ENCODE measurements at places on chromosomes 3 and 15.

DNA sequence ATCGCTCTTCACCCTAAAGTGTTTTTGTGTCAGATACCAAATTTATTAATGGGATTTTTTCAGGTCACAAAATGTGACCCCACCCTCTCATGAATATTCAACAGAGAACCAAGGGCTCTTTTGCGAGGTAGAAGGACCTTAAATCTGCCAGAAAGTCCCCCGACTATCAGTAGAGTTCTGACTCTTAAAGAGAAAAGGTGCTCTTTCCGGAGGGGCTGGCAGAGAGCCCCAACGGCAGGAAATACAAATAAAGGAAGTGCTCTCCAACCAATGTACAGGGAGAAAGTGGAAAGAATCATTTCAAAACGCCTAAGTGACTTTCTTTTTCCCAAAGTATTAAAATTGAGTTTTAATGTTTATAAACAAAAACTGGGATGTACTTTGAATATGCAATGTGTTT is 517.2 kb downstream of the FOXP1 start:
- no peak for DNase-seq

GRCh38 chr3:117305681-117306080 is 596.1 kb downstream of the TUSC7 start:
- no peak for DNase-seq

GRCh38 chr3:156206157-156206556 is 85.8 kb downstream of the KCNAB1 start:
- DNase-seq: no peak

GRCh38 chr3:53682807-53683206 is 163.4 kb downstream of the CHDH start:
- DNase-seq: no peak

- no peak for DNase-seq
These were observed 242.1 kb upstream of the TLE3 start for GRCh38 chr15:70339571-70340493.

DNA sequence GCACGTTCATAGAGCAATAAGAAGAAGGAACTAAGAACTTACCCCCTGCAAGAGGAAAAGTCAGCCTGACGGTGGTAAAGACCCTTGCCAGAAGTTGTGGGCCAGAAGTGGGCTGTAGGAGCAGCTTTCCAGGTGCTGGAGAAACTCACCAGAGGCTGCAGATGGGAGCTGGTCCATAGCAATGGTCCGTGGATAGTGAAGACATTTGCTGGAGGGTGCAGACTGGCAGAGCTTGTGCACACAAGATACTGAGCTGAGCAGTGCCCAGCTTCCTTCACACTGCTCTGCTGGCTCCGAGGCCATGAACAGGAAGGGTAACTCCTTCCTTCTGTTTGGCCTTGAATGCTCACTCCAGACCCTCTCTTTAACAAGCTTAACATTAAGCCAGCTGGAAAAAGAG is 149.8 kb upstream of the BNIP2 start:
- no peak for DNase-seq

DNA sequence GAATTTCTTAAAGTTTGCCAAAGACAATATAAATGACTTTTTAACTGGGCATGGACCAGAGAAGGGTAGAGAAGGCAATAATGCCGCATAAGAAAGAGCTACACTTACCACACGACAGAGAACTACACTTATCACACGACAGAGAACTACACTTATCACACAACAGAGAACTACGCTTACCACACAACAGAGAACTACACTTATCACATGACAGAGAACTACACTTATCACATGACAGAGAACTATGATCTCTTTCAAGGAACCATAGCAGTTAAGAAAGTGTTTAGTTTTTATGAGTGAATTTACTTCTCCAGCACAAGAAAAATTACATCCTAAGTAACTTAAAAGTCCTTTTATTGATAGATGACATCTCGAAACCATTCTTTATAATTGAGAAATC is 32.0 kb downstream of the DCUN1D1 start:
- no peak for DNase-seq

- peak; percentile 57 for DNase-seq
These were observed 112.8 kb upstream of the ICE2 start for GRCh38 chr15:60591496-60592370.

DNA sequence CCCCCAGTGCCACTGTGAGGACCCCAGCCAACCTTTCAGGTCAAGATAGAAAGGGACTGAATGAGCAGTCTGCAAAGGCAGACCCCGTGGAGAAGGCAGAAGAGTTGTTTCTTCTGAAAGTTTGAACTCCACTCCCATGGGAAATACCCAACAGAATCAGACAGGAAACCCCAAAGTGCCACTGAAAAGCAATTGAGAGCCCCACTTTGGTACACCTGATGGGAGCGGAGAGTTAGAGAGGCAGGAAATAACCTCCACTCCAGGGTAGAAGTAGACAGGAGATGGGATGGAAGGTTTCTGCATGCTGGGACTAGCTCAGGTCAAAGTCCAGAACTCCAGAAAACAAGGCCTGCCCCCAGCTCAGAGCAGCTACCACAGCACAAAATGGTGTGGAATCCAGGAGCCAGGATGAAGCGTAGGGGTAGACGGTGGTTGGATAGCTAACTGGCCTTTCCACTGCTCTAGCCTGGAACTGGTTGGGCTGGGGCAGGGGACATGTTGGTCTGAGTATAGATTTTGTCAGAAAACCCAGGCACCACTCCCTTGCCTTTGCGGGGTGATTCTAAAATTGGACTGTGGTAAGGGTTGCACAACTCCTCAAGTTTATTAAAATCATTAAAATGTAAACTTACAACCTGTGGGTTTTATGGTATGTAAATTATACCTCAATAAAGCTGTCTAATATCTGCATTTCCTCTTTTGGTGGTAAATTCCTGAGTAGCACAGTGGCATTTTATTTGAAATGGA is 1.9 kb upstream of the RAB43 start:
- peak; percentile 65 for DNase-seq

GRCh38 chr3:73094951-73095350 is 33.5 kb downstream of the EBLN2 start:
- no peak for DNase-seq

DNA sequence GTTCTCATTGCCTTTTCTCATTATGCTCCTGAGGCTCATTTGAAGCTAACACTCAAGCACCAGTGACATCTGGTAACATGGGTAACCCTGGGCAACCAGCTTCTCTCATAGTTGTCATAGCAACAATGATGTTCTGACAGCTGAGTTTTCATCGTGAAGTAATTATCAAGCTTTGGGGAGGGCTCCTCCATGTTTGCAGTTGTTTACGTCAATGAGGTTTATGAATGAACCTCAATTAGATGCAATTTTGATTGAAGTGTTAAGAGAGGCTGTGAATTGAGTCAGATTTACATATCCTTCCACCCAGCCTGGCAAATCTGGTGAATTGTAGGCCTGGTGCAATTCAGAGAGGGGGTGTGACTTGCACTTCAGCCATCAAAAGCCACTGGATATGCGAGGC is 119.3 kb upstream of the CHD2 start:
- no peak for DNase-seq

GRCh38 chr3:11651900-11652299 is 8.2 kb upstream of the VGLL4 start:
- DNase-seq: no peak

- DNase-seq: no peak
These were observed 699.1 kb downstream of the MCTP2 start for GRCh38 chr15:94930441-94930840.

- peak; percentile 44 for DNase-seq
These were observed 8.2 kb downstream of the ALG3 start for GRCh38 chr3:184240384-184241140.

GRCh38 chr3:127574880-127575878 is 15.4 kb downstream of the TPRA1 start:
- peak; percentile 93 for DNase-seq

DNA sequence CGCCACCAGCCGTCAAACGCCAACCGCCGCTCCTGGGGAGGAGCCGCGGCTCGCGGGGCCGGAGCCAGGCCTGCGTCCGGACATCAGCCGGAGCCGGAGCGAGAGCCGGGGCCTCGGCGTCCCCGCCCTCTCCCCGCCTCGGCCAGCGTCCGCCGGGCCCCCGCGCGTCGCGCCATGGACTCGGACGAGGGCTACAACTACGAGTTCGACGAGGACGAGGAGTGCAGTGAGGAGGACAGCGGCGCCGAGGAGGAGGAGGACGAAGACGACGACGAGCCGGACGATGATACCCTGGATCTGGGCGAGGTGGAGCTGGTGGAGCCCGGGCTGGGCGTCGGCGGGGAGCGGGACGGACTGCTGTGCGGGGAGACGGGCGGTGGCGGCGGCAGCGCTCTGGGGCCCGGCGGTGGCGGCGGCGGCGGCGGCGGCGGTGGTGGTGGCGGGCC is 359 bp downstream of the ARIH1 start:
- DNase-seq: no peak

DNA sequence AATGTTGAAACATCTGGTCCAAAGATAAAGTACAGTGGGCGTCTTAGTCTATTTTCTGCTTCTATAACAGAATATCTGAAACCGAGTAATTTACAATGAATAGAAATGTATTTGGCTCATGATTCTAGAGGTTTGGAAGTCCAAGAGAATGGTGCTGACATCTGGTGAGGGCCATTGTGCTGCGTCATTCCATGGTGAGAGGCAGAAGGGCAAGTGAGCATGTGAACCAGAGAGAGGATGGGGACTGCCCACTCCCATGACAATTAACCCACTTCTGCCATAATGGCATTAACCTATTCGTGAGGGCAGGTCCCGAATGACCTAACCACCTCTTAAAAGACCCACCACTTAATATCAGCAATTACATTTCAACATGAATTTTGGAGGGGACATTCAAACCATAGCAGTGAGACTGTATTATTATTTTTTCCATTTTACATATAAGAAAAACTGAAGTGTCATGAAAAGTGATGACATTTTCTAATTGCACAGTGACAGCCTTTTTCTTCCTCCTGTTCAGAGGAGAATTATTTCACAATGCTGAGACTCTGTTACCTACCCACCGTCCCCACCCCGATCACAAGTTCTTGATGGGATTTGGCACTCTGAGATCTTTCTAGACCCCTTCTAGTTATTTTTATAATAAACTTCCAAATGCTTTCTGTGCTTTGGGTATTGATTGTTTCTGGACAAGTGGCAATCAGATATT is 238.8 kb downstream of the RPLP1 start:
- DNase-seq: no peak

- no peak for DNase-seq
These were observed 44.6 kb upstream of the LIMD1 start for GRCh38 chr3:45549961-45550360.

GRCh38 chr3:127446756-127447155 is 143.8 kb downstream of the TPRA1 start:
- DNase-seq: no peak

GRCh38 chr3:194034346-194035336 is 101.3 kb upstream of the HES1 start:
- DNase-seq: no peak

DNA sequence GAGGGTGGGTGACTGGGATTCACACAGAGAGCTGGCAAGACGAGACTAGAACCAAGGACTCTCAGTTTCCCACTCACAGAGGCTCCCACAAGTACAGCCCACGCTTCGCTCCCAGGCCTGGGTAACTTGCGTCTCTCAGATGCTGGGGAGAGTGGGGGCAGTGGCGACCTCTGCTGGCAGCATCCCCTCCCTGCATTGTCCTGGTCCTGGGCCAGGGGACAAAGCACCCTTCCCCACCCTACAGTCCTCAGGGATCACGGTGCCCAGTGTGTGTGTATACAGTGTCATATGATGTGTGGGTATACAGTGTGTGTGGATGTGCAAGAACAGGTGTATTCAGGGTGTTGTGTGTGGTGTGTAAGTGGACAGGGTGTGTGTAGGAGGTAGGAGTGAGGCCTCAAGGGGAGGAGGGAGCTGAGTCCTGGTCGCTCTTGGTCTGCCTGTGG is 12.8 kb downstream of the VILL start:
- DNase-seq: peak; percentile 69

DNA sequence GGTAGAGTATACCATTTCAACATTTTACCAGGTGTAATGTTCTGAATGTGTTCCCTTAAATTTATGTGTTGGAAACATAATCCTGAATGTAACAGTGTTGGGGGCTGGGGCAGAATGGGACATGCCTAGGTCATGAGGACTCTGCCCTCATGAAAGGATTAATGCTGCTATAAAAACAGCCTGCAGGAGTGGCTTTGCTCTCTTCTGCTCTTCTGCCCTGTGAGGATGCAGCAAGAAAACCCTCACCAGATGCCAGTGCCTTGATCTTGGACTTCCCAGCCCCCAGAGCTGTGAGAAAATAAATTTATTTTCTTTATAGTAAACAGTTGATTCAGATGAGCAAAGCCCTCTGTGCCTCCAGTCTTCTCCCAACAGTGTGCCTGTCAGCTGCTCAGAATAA is 326.0 kb upstream of the ONECUT1 start:
- DNase-seq: no peak

- DNase-seq: no peak
These were observed 16.5 kb downstream of the UROC1 start for GRCh38 chr3:126501054-126501453.

DNA sequence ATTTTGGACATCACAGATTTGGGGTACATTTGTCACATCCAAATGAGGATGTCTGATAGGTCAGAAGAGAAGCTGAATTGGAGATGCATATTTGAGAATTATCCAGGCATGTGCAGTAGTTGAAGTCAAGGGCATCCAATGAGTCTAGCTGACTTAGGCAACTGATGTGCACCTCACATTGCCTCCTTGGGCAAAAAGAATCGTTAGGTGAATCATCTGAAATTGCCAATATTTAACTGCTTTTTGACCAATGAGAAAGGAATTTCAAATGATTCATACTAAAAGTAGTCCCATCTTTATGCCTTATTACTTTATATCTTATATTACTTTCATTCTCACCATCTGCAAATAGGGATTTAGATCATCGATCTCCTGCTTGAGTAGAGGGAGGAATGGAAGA is 117.7 kb downstream of the CD47 start:
- no peak for DNase-seq

- no peak for DNase-seq
These were observed 5.8 kb downstream of the PRKCD start for GRCh38 chr3:53166781-53167291.

- no peak for DNase-seq
These were observed 1.7 kb upstream of the NME9 start for GRCh38 chr3:138331143-138331894.

- DNase-seq: no peak
These were observed 585.2 kb downstream of the EPHA3 start for GRCh38 chr3:89692601-89693000.

- no peak for DNase-seq
These were observed 51.8 kb downstream of the FMN1 start for GRCh38 chr15:33142708-33143107.

DNA sequence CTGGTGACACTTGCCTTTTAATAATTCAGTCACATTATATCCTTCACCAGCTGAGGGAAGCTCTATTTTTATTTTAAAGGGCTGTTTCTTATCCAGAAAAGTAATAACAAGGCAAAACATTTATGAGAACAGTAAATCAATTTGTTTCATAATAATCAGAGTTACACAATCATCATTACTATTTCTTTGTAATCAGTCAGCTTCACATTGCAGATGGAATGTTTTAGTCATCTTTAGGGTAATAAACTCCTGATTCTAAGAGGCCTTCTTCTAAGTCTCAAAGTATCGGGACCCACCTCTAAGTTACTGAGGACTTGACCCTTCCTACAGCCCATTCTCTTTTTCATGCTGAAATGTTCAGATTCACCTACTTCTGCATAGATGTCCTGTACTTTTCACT is 298.3 kb upstream of the TGFBR2 start:
- DNase-seq: no peak

Data from Calu3 (cell line).